Renal pelvis (tissue), 12 donors: ENCODE measurements at places on chromosomes 7 and 10.

- DNase-seq = no peak
These were observed 12.1 kb downstream of the ODAD2 start for GRCh38 chr10:27986821-27987220.

DNA sequence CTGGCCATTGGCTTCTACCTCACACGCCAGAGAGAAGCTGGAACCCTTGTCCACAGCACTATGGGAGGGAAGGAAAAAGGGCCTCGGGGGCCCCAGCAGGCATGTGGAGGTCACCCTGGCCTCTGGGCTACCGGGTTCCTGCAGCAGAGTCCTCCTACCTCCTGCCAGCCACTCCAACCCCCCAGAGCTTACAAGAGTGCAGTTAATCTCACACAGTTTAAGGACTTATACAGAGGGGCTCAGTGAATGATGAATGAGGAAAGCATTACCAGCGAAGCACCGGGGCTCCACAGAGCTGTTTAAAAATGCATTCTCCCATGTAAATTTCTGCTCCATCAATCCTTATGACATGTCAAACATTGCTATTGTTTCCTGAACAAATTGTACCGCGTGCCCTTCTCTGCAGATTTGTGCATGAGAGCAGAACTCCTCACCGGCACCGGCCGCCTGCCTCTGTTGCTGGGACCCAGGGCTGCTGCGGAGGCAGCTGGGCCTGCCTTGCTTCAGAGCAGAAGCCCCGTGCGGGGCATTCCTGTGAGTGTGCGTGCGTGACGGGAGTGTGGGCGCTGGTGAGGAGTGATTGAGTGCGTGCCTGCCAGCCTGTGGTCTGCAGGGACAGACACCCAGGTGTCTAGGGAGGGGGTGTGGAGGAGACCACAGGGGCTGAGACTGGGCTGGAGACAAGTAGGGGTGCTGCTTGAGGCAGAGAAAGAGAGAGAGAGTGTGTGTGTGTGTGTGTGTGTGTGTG lies 52.8 kb downstream of the C10orf105 start:
- peak; percentile 79 for DNase-seq

- DNase-seq = no peak
These were observed 113.5 kb downstream of the KLF6 start for GRCh38 chr10:3671386-3671955.

- no peak for DNase-seq
These were observed 238.7 kb upstream of the PRSS58 start for GRCh38 chr7:142496545-142496991.
